ENCODE measurements at places on chromosomes 3 and 15. TPM values are rescaled to one million over a fixed set of nuclear protein-coding genes. Genes with fewer than 3 reads are reported as not detected.
A peak's percentile ranks its signal among the peaks of the same experiment; 100 is the strongest.

DNA sequence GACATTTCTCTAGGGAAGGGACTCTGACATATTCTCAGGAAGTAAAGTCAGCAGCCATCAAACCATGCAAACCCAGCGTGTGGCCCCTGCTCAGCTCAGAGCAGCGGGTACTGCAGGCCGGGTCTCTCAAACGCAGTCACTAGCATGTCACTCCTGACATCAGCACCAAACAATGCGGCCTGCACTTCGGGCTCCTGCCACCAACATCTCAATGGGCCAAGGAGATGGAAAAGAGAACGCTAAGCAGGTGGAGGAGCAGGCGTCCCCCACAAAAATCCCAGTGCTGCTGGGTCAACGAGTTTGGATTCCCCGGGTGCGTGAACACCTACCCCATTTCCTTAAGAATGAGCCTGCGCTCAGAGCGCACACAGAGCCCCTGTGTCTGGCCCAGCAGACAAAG lies 9.9 kb upstream of the SPTBN5 start:
- no peak for DNase-seq

DNA sequence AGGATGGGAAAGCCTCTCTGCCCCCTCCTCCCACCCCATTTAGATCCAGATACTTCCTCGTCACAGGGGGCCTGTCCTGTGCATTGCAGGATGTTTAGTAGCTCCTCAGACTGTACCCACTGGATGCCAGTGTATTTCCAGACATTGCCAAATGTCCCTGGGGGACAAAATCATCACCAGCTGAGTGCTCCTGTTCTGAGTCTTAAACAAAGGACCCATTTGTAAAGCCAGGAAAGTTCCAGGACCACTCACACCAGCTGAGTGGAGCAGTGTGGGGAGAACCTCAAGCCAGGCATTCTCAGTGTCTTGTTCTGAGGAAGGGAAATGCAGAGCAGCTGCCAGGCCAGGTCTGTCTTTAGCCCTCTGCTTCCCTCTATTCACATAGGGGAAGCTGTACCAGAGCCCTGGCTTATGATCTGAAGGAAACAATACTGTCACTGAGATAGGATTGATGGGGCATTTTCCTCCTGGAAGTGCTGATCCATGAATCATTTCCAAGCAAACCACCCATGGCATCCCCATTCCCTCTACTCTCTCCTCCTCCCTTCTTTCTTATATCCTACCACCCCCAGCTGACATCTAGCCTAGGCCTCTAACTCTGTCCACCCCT lies 67.4 kb upstream of the MEX3B start:
- no peak for DNase-seq

GRCh38 chr15:50854601-50855490 lies 53.6 kb upstream of the AP4E1 start:
- DNase-seq = peak; percentile 6

DNA sequence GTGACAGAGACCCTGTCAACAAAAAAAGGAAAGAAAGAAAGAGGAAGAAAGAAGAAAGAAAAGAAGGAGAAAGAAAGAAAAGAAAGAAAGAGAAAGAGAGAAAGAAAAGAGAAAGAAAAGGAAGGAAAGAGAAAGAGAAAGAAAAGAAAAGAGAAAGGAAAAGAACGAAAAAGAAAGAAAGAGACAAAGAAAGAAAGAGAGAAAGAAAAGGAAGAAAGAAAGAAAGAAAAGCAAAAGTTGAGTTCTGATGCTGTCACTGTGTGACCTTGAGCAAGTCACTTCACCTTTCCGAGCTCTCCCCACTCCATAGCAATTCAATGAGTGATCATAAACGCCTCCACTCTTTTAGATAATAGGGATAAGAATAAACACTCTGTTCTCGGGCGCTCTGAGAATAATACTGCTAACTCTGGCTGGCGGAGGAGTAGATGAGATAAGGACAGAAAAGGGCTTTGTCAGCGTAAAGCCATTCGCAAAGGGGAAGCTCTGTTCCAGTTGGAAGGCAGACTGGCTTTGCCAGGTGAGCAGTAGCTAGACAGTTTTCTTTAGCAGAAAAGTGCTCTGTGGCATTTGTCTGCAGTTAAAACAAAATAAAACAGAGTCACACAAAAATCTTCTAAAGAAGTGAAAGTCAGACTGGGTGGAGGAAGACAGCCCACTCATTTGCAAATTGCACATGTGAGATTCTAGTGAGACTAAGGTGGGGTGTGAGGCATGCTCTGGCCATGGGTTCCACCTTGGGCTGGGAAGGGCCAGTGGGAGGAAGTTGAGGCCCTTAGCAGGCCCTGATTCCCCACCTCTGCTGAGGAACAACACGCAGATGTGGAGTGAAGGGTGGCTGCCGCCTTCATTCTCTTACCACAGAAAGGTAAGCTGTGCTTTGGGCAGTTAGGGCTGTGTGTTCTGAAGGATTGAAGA lies 9.6 kb upstream of the FLNB start:
- DNase-seq = peak; percentile 77

GRCh38 chr15:79923515-79924169 lies 26.8 kb upstream of the MTHFS start:
- peak; percentile 96 for DNase-seq

- DNase-seq = peak; percentile 68
Observed at GRCh38 chr15:79380755-79381497, 51.2 kb upstream of the MINAR1 start.

DNA sequence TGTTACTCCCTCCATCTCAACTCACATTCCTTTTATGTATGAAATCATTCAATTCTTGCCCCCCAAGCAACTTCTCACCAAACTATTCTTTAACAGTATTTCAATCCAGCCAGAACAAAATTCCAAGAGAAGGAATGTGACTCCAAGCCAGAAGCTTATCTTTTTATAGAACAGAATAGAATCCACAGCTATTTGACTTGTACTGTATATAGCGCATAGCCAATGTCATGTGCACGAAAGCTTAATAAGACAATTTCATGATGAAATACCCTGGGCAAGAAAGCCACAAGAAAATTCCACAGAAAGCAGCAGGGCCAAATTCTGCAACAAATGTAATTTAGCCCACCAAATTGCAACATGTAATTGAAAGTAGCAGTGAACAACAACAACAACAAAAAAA lies 127.6 kb upstream of the UBE2E2 start:
- DNase-seq = no peak

DNA sequence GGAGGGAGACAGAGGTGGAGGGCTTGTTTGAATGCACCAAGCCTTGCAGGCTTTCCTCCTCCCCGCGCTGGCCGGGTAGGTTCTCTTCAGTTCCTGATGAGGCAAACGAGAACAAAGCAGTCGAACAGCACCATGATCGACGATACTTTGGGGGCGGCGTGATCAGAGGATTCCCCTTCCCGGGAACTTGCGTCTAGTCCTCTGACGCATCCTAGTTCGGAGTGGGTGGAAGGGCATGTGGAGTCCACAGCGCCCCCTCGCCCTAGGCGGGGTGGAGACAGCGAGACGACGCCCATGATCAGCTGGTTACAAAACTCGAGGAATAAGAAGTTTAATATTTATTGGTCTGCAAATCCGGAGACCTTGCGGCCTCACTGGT lies 452 bp upstream of the SV2B start:
- no peak for DNase-seq

DNA sequence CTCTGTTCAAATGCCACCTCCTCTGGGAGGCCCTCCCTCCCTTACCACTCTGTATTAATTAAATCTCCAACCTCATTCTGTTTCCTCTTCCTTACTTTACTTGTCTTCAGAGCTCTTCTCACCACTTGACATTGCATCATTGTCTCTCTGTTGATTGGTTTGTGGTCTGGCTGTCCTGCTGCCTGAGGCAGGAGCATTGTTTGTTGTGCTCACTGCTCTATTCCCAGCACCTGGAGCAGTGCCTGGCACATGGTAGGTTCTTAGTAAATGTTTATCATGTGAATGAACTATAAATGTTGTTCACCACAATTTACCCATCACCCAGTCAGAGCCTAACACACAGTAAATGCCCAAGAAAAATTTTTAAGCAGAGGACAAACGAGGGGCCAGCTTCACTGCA lies 6.7 kb upstream of the BFSP2 start:
- no peak for DNase-seq

DNA sequence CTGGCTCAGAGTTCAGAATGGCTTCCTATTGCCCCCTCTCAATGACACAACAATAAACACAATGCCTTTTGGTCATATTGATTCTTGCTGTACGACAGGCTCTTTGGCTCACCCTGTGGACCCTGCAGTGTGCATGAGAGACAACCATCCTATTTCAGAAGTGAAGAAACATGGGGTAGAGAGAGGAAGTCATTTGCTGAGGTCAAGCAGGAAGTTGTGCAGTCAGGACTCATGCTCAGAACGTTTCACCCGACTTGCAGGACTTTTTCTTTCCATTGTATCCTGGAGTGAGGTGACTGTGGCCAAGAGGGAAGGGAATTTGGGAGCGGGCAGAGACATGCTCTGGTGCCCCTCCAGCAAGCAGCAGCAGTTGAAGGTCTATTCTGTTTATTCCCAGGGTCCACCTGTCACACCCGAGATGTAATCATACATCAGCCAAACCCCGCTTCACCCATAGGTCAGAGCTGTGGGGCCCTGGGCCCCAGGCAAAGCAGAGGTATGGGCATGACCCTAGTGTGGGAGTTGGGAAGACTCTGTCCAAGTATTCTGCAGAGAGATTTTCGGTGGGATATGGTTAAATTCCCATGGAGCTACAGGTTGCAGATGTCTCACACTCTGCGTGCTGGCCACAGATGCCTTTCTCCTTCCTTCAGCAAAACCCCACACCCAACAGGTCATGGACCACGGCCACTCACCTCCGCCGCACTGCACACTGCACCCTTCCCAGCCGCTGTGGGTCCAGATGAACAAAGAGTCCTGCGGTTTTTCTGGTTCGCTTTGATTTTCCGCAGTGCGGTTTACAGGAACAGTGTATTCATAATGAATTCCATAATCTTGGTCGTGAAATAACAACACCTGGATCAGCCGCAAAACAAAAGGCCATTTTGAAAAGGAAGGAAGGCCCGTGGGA lies 290.6 kb downstream of the ADAMTS17 start:
- no peak for DNase-seq

- DNase-seq = peak; percentile 10
Observed at GRCh38 chr3:62184559-62184958, 188.8 kb downstream of the FEZF2 start.

- DNase-seq = no peak
Observed at GRCh38 chr3:58353722-58354553, 21.2 kb downstream of the PXK start.

DNA sequence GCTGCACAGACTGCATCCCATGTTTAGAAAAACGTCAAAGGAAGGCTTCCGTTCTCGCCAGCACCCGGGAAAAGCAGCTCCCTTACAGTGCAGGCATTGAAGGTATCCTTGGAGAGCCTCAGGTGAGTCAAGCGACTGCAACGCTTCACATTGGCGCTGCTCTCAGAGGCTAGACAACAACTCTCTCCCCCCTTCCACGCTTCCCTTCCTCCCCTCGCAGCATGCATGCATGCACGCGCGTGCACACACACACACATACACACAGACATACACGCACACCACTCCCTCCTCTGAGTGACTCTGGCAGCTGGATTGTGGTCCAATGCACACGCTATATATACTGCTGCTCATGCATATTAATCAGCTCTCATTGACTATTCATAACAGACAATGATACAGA lies 191.1 kb downstream of the PDZRN3 start:
- no peak for DNase-seq

GRCh38 chr3:184353546-184353941 lies 7.9 kb downstream of the CLCN2 start:
- no peak for DNase-seq

GRCh38 chr3:50978991-50979667 lies 304.4 kb downstream of the DOCK3 start:
- no peak for DNase-seq

- DNase-seq = no peak
Observed at GRCh38 chr3:65330072-65330471, 642.3 kb upstream of the ADAMTS9 start.

DNA sequence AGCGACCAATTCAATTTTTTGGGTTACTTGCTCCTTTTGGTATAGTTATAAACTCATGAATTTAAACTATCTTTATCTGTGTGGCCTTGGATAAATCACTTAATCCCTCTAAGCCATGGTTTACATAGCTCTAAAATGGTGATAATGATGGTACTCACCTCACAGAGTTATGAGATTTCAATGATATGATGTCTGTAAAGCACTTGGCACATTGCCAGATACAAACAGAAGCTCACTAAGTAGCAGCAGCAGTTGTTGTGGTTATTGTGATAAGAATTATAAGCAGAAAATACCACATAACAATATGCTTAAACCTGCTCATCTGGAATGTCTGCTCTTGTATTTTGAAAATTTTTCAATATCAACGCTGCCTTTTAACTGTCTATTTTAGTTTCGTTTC lies 185.1 kb upstream of the SNTN start:
- no peak for DNase-seq

DNA sequence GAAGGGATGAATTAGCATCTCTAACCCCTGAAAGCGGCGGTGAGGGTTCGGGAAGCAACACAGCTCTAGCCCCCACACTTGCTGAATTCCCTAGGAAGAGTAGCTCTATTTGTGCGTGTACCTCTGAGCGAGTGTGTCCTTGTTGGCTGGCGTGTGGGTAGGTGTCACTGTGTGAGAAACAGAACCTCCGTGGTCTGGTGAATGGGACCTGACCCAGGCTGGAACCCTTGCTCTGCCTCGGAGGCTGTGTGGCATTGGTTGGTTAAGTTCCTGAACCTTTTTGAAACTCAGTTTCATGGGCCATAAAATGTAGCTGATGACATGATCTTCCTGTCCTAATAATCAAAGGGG lies 414 bp upstream of the TMEM115 start:
- DNase-seq = no peak

GRCh38 chr3:17115186-17115585 lies 230.4 kb downstream of the PLCL2 start:
- no peak for DNase-seq

GRCh38 chr3:184176377-184177330 lies 2.0 kb downstream of the AP2M1 start:
- no peak for DNase-seq

- no peak for DNase-seq
Observed at GRCh38 chr3:187212196-187212545, 14.9 kb downstream of the RTP1 start.

GRCh38 chr3:173591401-173591800 lies 193.9 kb downstream of the NLGN1 start:
- no peak for DNase-seq

- DNase-seq = no peak
Observed at GRCh38 chr3:112582244-112582874, 20.5 kb downstream of the SLC35A5 start.

GRCh38 chr3:13745636-13746035 lies 134.2 kb downstream of the WNT7A start:
- DNase-seq = no peak

Gene MEX3B
- total RNA-seq = 0.73 TPM

Gene ECE2
- total RNA-seq = not detected

Gene PLA2G4E
- total RNA-seq = 0.18 TPM

Gene MINAR1
- total RNA-seq = 0.32 TPM

Gene NPAP1
- total RNA-seq = 1.6 TPM

Gene CP
- 15.2 TPM for total RNA-seq

Gene ZKSCAN7
- 15.2 TPM for total RNA-seq

Gene IL17RE
- total RNA-seq = 28.2 TPM

Gene CPA3
- total RNA-seq = 2.6 TPM

Gene LRRFIP2
- 102 TPM for total RNA-seq

Gene EXD1
- total RNA-seq = 5.3 TPM
